Ovary (tissue), 10 donors: ENCODE measurements at places on chromosomes 13 and 19. TPM values are rescaled to one million over a fixed set of nuclear protein-coding genes. Genes with fewer than 3 reads are reported as not detected.

DNA sequence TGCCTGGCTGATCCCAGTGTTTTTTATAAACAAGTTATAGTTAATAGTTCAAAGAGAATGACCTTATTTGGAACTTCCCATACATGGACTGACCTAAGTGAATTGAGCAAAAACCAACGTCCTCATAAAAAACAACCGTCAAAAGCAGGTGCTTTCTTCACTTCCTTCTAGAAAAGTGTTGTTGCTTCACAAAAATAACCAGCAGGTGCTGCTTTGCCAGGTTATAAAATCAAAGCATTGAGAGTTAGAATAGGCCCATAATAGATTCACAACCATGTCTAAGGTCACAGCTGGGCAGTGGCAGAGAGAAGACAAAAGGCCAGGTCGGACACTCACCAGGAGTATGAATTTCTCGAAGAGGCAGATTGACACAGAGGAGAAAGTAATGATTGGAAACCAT, 9.5 kb downstream of the RUBCNL start:
- no peaks in the 10 kb centered on the region for H3K36me3 ChIP-seq
- no peak overlapping the region for H3K4me3 ChIP-seq
- H3K27ac ChIP-seq = no peak overlapping the region
- no peaks in the 10 kb centered on the region for H3K27me3 ChIP-seq
- no peaks in the 10 kb centered on the region for H3K4me1 ChIP-seq

- peaks cover 1% of the 10 kb centered on the region for H3K4me1 ChIP-seq
- DNase-seq = no peak
- H3K4me3 ChIP-seq = no peak overlapping the region
- no peaks in the 10 kb centered on the region for H3K27me3 ChIP-seq
- H3K36me3 ChIP-seq = no peaks in the 10 kb centered on the region
Observed at GRCh38 chr19:16737911-16738310, 18.3 kb downstream of the NWD1 start.

GRCh38 chr13:33919120-33919519, 101.2 kb downstream of the RFC3 start:
- no peaks in the 10 kb centered on the region for H3K27me3 ChIP-seq
- no peaks in the 10 kb centered on the region for H3K4me1 ChIP-seq
- no peaks in the 10 kb centered on the region for H3K36me3 ChIP-seq

DNA sequence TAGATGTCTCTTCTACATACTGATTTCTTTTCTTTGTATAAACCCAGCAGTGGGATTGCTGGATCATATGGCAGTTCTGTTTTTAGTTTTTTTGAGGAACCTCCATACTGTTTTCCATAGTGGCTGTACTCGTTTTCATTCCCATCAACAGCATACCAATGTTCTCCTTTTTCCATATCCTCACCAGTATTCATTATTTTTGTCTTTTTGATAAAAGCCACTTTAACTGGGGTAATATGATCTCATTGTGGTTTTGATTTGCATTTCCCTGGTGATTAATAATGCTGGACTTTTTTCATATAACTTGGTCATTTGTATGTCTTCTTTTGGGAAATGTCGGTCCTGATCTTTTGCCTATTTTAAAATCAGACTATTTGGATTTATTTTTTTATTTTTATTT, 108.5 kb downstream of the PAN3 start:
- DNase-seq = no peak
- H3K36me3 ChIP-seq = no peaks in the 10 kb centered on the region
- no peaks in the 10 kb centered on the region for H3K27me3 ChIP-seq
- H3K4me1 ChIP-seq = no peaks in the 10 kb centered on the region
- no peak overlapping the region for H3K4me3 ChIP-seq
- no peak overlapping the region for H3K27ac ChIP-seq

DNA sequence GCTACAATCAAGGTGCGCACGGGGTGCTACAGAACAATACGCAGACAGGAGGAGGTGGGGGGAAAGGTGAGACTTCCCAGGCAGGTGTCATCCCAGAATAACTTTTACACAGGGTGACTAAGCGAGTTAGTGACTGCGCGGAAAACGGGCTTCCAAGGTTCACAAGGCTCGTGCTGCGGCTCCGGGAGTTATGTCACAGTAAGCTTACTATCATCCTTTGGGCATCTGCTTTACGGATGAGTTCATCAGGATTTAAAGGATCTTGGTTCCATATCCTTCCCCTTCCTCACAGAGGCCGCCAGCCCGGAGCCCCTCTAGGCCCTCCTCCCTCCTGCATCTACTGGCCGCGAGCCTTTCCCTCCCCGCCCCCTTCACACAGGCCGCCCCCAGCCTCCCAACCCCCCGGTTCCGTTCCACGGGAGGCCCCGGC, 474 bp upstream of the IFT88 start:
- peak overlapping the region; percentile 78 for H3K27ac ChIP-seq
- DNase-seq = no peak
- H3K36me3 ChIP-seq = no peaks in the 10 kb centered on the region
- H3K4me1 ChIP-seq = peaks cover 1% of the 10 kb centered on the region
- H3K27me3 ChIP-seq = no peaks in the 10 kb centered on the region

- H3K36me3 ChIP-seq = no peaks in the 10 kb centered on the region
- no peak overlapping the region for H3K4me3 ChIP-seq
- no peak for DNase-seq
- H3K27me3 ChIP-seq = peaks cover 6% of the 10 kb centered on the region
- H3K27ac ChIP-seq = no peak overlapping the region
- H3K4me1 ChIP-seq = no peaks in the 10 kb centered on the region
Observed at GRCh38 chr19:1756705-1757465, 3.6 kb downstream of the ONECUT3 start.

- no peaks in the 10 kb centered on the region for H3K36me3 ChIP-seq
- H3K27me3 ChIP-seq = no peaks in the 10 kb centered on the region
- no peak overlapping the region for H3K4me3 ChIP-seq
- no peaks in the 10 kb centered on the region for H3K4me1 ChIP-seq
Observed at GRCh38 chr19:2309734-2310362, 1.9 kb upstream of the LINGO3 start.

GRCh38 chr13:112658808-112659207, 31.0 kb upstream of the ATP11A start:
- no peaks in the 10 kb centered on the region for H3K4me1 ChIP-seq
- H3K4me3 ChIP-seq = no peak overlapping the region
- H3K27ac ChIP-seq = no peak overlapping the region
- no peak for DNase-seq
- no peaks in the 10 kb centered on the region for H3K27me3 ChIP-seq

DNA sequence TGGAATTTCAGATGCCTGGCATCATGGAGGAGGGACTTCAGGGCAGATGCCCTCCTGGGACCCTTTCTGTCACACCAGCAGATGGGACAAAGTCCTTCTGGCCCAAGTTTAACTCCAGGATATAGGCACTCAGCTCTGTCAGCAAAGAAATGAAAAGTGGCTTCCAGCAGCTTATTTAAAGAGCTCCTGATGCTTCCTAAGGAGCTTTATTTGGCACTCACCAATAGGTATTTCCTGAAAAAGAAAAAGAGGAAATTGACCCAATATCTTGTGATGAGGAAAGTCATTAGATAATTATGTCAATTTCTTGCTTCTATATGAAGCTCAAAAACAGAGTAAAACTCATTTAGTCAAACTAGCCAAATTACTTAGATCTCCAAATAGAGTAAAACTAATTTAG, 224.6 kb downstream of the RAP2A start:
- no peak for DNase-seq
- H3K36me3 ChIP-seq = no peaks in the 10 kb centered on the region
- no peak overlapping the region for H3K4me3 ChIP-seq
- no peak overlapping the region for H3K27ac ChIP-seq

DNA sequence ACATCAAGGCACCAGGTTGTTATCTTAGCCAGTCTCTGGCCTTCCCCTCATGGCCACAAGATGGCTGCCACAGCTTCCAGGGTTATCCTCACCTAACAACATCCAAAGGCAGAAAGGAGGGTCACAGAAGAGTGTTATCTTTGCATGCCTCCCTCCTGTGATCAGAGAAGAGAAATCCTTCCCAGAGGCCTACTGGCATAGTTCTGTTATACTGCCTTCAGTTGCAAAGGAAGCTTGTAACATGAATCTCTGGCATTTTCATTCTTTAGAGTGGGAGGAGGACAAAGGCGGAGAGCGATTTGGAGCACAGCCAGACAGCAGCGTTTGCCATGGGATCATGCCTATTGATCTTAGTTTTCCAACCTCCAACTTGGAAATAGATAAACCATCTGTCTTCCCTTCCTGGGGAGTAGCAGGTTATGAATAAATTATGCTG, 135.7 kb downstream of the DNAJC15 start:
- no peak overlapping the region for H3K4me3 ChIP-seq
- no peak overlapping the region for H3K27ac ChIP-seq
- peak; percentile 45 for DNase-seq
- no peaks in the 10 kb centered on the region for H3K36me3 ChIP-seq

- H3K27ac ChIP-seq = no peak overlapping the region
- H3K36me3 ChIP-seq = no peaks in the 10 kb centered on the region
- no peak for DNase-seq
- H3K4me1 ChIP-seq = no peaks in the 10 kb centered on the region
- no peaks in the 10 kb centered on the region for H3K27me3 ChIP-seq
Observed at GRCh38 chr13:32255724-32256109, 59.4 kb downstream of the ZAR1L start.

The SYT3 gene
- not detected for total RNA-seq

The IL4I1 gene
- total RNA-seq = 4.3 TPM

The KLK5 gene
- 0.17 TPM for total RNA-seq

The PSPN gene
- 2.3 TPM for total RNA-seq

The CLEC4G gene
- total RNA-seq = 0.95 TPM
